Esophagus muscularis mucosa (tissue), 4 donors: ENCODE measurements at places on chromosomes 13 and 19. TPM values are rescaled to one million over a fixed set of nuclear protein-coding genes. Genes with fewer than 3 reads are reported as not detected.

DNA sequence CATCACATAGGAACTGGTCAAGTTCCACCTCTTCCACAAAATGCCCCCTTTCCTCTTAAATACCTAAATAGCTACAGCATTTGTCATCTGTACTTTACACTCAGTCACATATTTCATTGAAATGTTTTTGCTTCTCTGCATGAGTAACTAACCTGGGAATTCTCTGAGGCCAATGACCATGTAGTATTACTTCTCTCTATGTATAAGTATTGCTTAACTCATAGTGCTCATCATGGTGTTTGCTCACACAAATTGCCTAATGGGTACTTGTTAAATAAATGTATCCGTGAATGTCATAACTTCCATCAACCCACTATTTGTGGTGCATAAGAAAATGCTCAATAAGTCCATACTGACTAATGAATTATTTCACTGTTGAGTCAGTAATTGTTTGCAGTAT is 115.5 kb downstream of the FGF14 start:
- H3K36me3 ChIP-seq = no peaks in the 10 kb centered on the region
- no peak for DNase-seq
- H3K27ac ChIP-seq = no peak overlapping the region

DNA sequence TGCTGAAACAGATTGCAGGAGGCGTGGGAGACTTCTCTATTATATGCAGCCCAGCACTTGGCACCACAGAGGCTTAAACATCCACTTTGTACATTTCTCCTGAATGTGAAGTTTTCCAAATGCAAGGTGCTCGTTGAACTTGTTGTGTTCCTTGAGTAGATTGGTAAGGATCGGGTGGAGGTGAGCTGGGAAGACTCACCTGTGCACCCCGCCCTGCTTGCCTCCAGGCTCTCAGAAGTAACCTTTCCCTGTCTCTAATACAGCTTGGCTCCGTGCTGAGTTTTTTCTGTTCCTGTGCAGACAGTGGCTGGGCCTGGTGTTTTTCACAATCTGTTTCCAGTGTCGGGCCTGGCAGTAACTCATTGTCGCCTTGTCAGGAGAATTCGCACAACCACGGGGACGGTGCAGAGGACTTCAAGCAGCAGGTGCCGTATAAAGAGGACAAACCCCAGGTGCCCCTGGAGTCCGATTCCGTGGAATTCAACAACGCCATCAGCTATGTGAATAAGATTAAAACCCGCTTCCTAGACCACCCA is 12.3 kb downstream of the SIN3B start:
- DNase-seq = no peak
- no peaks in the 10 kb centered on the region for H3K27me3 ChIP-seq
- no peak overlapping the region for H3K27ac ChIP-seq

Gene GADD45B
- total RNA-seq = 95.3 TPM

- H3K27me3 ChIP-seq = no peaks in the 10 kb centered on the region
- DNase-seq = no peak
- H3K36me3 ChIP-seq = no peaks in the 10 kb centered on the region
- no peaks in the 10 kb centered on the region for H3K4me1 ChIP-seq
Observed at GRCh38 chr13:51342706-51343105, 3.2 kb downstream of the SERPINE3 start.

DNA sequence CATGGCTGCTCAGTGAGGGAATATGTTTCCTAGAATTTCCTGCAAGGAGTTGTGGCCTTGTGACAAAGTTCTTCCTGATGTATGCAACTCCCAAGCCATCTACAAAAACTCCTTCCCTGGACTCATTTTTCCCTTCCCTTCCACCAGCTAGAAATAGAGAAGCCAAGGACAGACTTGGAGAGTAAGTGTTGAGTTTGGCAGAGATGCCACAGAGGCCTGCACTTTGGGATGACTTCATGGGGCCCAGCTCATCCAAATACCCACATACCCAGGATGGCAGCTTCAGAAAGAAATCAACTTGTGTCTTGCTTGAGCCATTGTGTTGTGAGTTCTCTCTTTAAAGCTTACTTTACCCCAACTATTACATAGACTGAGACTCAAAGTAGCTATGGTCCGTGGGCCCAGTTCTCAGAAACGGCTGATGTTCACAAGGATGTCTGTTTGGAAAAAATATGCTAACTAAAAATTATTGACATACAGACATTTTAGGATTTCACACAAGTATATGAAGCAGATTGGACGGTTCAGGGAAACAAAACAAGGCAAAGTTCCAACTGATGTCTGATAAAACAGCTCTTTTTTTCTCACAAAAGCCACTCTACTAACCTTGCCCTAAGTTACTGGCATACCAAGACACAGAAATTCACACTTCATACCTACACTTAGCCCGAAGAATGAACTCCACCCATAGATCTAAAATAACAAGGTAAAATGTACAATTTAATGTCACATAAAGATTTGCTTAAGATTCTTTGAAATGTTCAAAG is 107.9 kb downstream of the NALCN start:
- H3K27ac ChIP-seq = no peak overlapping the region
- H3K4me3 ChIP-seq = no peak overlapping the region
- no peaks in the 10 kb centered on the region for H3K27me3 ChIP-seq
- no peaks in the 10 kb centered on the region for H3K4me1 ChIP-seq
- DNase-seq = no peak
- H3K36me3 ChIP-seq = no peaks in the 10 kb centered on the region

Gene PTPRS
- total RNA-seq = 140 TPM

DNA sequence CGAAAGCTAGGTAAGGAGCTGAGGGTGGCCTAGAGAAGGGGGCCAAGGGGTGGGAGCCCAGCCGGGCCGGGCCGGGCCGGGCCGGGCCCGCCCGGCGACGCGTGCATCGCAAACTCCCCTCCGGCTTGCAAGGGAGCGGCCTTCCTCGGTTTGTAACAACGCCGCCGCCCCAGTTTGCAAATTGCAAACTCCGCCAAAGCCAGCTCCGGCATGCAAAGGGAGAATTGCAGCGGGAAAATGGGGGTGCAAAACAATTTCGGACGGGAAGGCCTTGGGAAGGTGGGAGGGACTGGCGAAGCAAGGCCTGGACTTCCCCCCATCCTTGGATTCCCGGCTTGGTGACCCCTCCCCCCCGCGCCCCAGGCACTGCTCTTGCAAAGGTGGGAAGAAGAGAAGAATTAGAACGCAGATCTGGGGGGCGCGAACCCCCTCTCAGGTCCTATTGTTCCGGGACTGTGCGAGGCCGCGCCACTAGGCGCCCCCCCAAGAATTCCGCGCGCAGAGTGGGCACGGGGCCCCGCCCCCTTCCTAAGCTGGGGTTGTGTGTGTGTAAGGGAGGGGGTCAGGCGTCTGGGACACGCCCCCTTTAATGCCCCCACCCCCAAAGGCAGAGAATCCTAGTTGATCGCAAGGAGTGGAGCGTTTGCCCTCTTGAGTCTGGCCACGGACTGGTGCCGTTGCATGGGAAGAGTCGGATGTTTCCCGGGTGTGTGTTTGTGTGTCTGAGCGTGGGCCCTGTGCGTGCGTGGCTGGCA is 926 bp downstream of the PRR12 start:
- peak overlapping the region; percentile 95 for H3K27ac ChIP-seq
- DNase-seq = no peak
- H3K27me3 ChIP-seq = no peaks in the 10 kb centered on the region
- peaks cover 46% of the 10 kb centered on the region for H3K4me1 ChIP-seq
- peak overlapping the region; percentile 89 for H3K4me3 ChIP-seq
- H3K36me3 ChIP-seq = peaks cover 30% of the 10 kb centered on the region

Gene ZNF284
- 1.3 TPM for total RNA-seq

- H3K27me3 ChIP-seq = no peaks in the 10 kb centered on the region
- no peak overlapping the region for H3K4me3 ChIP-seq
- no peak for DNase-seq
- H3K36me3 ChIP-seq = no peaks in the 10 kb centered on the region
- H3K27ac ChIP-seq = peak overlapping the region; percentile 60
Observed at GRCh38 chr13:46575301-46575771, 22.4 kb downstream of the LRCH1 start.

DNA sequence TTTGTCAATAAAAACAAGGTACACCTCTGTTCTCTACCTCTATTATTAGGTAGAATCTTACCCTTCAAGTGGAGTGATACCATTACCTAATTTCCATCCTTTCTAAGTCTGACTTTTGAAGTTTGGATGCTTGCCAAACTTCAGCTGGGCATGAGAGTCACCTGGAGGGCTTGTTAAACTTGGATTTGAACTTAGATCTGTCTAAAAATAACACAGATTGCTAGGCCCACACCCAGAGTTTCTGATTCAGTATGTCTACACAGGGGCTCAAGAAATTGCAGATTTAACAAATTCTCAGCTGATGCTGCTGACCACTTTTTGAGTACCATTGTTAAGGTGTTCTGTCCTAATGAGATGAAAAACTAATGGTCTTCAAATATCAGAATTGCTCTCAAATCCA is 512.2 kb downstream of the LMO7 start:
- no peak overlapping the region for H3K4me3 ChIP-seq
- DNase-seq = no peak
- H3K27ac ChIP-seq = no peak overlapping the region
- H3K4me1 ChIP-seq = no peaks in the 10 kb centered on the region

GRCh38 chr13:93561576-93562225 is 335.1 kb downstream of the GPC6 start:
- no peak for DNase-seq
- no peaks in the 10 kb centered on the region for H3K36me3 ChIP-seq
- H3K4me3 ChIP-seq = no peak overlapping the region
- no peaks in the 10 kb centered on the region for H3K4me1 ChIP-seq
- no peaks in the 10 kb centered on the region for H3K27me3 ChIP-seq

Gene GPR180
- 4.2 TPM for total RNA-seq

DNA sequence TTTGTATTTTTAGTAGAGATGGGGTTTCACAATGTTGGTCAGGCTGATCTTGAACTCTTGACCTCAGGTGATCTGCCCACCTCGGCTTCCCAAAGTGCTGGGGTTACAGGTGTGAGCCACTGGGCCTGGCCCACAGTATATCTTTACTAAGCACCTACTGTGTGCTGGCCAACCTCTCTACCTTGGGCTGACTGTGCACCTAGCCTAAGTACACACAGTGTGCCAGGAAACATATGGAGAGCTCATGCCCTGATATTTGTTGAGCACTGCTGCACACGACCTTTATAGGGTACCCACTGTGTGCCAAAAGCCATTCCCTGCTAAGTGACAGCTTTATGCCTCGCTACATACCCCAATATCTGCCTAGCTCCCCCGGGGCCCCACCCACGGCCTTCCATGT is 6.3 kb upstream of the ARHGAP45 start:
- no peak overlapping the region for H3K27ac ChIP-seq
- H3K4me1 ChIP-seq = peaks cover 20% of the 10 kb centered on the region
- peaks cover 9% of the 10 kb centered on the region for H3K36me3 ChIP-seq
- H3K4me3 ChIP-seq = no peak overlapping the region
- no peak for DNase-seq
- H3K27me3 ChIP-seq = peaks cover 9% of the 10 kb centered on the region

- H3K27ac ChIP-seq = no peak overlapping the region
- no peaks in the 10 kb centered on the region for H3K4me1 ChIP-seq
- no peak for DNase-seq
- no peaks in the 10 kb centered on the region for H3K36me3 ChIP-seq
- no peak overlapping the region for H3K4me3 ChIP-seq
Observed at GRCh38 chr13:111460548-111461444, 140.4 kb downstream of the TEX29 start.

- no peaks in the 10 kb centered on the region for H3K36me3 ChIP-seq
- H3K4me1 ChIP-seq = peaks cover 34% of the 10 kb centered on the region
- H3K4me3 ChIP-seq = no peak overlapping the region
- no peaks in the 10 kb centered on the region for H3K27me3 ChIP-seq
- no peak overlapping the region for H3K27ac ChIP-seq
Observed at GRCh38 chr19:19447536-19448237, 42.2 kb downstream of the GATAD2A start.

DNA sequence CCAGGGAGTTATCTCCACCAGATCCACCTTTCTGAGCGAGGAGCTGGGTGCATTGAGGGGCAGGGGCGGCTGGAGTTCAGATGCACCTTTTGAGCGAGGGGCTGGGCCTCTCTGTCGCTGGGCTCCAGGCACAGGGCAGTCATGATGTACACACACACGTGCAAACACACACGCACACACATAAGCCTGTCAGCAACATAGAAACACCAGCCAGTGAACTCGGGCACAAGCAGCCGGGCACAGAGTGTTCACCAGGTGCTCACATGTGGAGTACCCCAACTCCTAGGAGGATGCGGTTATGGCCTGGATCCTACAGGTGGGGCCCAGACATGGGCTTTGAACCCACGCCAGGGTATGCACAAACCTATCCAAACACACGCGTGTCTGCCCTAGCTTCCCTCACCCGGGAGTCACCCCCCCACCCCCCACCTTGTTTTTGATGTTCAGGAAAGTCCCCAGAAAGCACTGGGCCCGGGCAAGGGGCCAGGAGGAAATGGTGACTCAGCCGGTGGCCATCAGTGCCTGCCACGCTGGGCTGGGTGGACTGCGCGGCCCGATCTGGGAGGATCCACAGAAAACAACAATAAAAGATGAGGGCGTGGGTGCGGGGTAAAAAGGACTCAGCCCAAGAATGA is 13.3 kb downstream of the ARRDC2 start:
- H3K27me3 ChIP-seq = no peaks in the 10 kb centered on the region
- H3K4me1 ChIP-seq = peaks cover 82% of the 10 kb centered on the region
- peak overlapping the region; percentile 85 for H3K27ac ChIP-seq
- peak; percentile 95 for DNase-seq
- no peak overlapping the region for H3K4me3 ChIP-seq

Gene PPP1R13L
- total RNA-seq = 7.9 TPM

- H3K27ac ChIP-seq = peak overlapping the region; percentile 78
- peaks cover 20% of the 10 kb centered on the region for H3K4me1 ChIP-seq
- peak overlapping the region; percentile 88 for H3K4me3 ChIP-seq
- peaks cover 19% of the 10 kb centered on the region for H3K36me3 ChIP-seq
- H3K27me3 ChIP-seq = no peaks in the 10 kb centered on the region
Observed at GRCh38 chr19:2820112-2820702, 539 bp downstream of the ZNF554 start.

- H3K27ac ChIP-seq = no peak overlapping the region
- no peak for DNase-seq
- no peak overlapping the region for H3K4me3 ChIP-seq
- no peaks in the 10 kb centered on the region for H3K4me1 ChIP-seq
- no peaks in the 10 kb centered on the region for H3K36me3 ChIP-seq
- no peaks in the 10 kb centered on the region for H3K27me3 ChIP-seq
Observed at GRCh38 chr13:51524829-51525566, 59.3 kb upstream of the WDFY2 start.

GRCh38 chr13:19763618-19764017 is 19.1 kb downstream of the PSPC1 start:
- peaks cover 5% of the 10 kb centered on the region for H3K36me3 ChIP-seq
- H3K4me1 ChIP-seq = peaks cover 47% of the 10 kb centered on the region
- DNase-seq = no peak

- H3K27me3 ChIP-seq = no peaks in the 10 kb centered on the region
- H3K4me3 ChIP-seq = no peak overlapping the region
- H3K36me3 ChIP-seq = no peaks in the 10 kb centered on the region
- H3K4me1 ChIP-seq = no peaks in the 10 kb centered on the region
Observed at GRCh38 chr13:69553976-69554375, 553.6 kb upstream of the ATXN8OS start.

DNA sequence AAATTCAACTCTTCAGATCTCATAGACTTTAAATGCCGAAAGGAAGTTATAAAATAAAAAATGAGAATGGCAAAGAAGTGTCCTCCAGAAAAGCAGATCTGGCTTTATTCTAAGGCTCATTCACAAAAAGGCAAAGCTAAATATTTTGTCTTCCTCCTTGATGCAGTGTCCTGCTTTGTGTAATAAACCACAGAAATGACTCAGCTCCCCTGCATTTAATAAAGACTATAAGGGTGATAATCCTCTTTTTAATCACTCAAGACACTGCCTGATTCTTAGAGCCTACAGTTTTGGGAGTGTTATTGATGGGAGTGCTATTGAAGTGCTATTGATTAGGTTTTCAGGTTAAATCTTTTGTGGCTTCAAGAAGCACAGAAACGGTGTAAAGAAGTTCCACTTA is 482.0 kb downstream of the PCDH20 start:
- H3K27me3 ChIP-seq = no peaks in the 10 kb centered on the region
- H3K4me3 ChIP-seq = no peak overlapping the region
- no peaks in the 10 kb centered on the region for H3K4me1 ChIP-seq
- no peak overlapping the region for H3K27ac ChIP-seq
- DNase-seq = no peak
